Ovary (tissue), 10 donors: ENCODE measurements at places on chromosomes 16 and 17.

GRCh38 chr16:81841722-81842121 is 62.6 kb downstream of the PLCG2 start:
- no peaks in the 10 kb centered on the region for H3K4me1 ChIP-seq
- no peak for DNase-seq
- H3K36me3 ChIP-seq = no peaks in the 10 kb centered on the region
- no peaks in the 10 kb centered on the region for H3K27me3 ChIP-seq

- peaks cover 12% of the 10 kb centered on the region for H3K4me1 ChIP-seq
- H3K4me3 ChIP-seq = no peak overlapping the region
- peak overlapping the region; percentile 42 for H3K27ac ChIP-seq
- DNase-seq = no peak
- H3K36me3 ChIP-seq = no peaks in the 10 kb centered on the region
These were observed 138.8 kb downstream of the CCDC182 start for GRCh38 chr17:57606111-57606875.

GRCh38 chr16:50607970-50608557 is 59.9 kb downstream of the NKD1 start:
- H3K4me3 ChIP-seq = no peak overlapping the region
- DNase-seq = no peak
- H3K36me3 ChIP-seq = no peaks in the 10 kb centered on the region
- no peaks in the 10 kb centered on the region for H3K27me3 ChIP-seq

DNA sequence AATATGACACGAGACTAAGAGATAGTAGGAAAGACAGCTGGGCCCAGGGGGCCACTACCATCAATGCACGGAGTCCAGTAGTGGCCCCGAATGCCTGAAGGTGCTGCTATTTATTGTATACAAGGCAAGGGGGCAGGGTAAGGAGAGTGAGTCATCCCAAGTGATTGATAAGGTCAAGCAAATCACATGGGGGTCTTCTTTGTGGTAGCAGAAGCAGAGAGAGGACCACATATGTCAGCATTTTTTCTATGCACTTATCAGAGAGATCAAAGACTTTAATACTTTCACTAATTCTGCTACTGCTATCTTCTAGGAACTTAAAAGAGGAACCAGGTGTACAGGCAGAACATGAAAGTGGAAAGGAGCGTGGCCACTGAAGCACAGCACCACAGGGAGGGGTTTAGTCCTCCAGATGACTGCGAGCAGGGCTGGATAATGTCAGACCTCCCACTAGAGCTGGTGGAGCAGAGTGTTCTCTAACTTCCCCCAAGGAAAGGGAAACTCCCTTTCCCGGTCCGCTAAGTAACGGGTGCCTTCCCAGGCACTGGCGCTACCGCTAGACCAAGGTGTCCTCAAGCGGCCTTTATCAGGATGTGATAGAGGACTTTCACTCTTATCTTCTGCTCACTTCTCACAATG is 26.4 kb upstream of the ARL4D start:
- no peak overlapping the region for H3K4me3 ChIP-seq
- peak; percentile 76 for DNase-seq
- no peaks in the 10 kb centered on the region for H3K27me3 ChIP-seq

DNA sequence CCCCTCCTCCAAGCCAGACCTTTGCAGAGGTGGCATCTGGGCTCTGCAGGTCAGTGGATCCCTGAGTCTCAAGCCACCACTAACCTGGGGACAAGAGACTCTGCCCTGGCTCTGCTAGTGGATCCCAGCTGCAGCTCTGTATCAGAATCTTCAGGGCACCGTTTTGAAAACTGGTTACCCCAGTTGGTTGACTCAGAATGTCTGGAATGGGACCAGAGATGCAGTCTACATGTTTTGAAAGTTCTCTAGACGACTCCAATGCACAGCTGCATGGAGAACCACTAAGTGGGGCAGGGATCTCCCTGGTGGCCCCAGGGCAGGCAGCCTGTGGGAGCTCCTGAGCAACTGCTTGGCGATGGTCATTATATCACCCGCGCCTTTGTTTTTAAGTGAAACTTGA is 34.1 kb upstream of the ADORA2B start:
- no peaks in the 10 kb centered on the region for H3K4me1 ChIP-seq
- no peaks in the 10 kb centered on the region for H3K27me3 ChIP-seq
- DNase-seq = no peak
- no peak overlapping the region for H3K4me3 ChIP-seq
- H3K36me3 ChIP-seq = no peaks in the 10 kb centered on the region

GRCh38 chr17:36740157-36740556 is 138.8 kb downstream of the MRM1 start:
- H3K27me3 ChIP-seq = no peaks in the 10 kb centered on the region
- no peak overlapping the region for H3K4me3 ChIP-seq
- DNase-seq = no peak
- no peak overlapping the region for H3K27ac ChIP-seq
- no peaks in the 10 kb centered on the region for H3K4me1 ChIP-seq
- H3K36me3 ChIP-seq = no peaks in the 10 kb centered on the region

DNA sequence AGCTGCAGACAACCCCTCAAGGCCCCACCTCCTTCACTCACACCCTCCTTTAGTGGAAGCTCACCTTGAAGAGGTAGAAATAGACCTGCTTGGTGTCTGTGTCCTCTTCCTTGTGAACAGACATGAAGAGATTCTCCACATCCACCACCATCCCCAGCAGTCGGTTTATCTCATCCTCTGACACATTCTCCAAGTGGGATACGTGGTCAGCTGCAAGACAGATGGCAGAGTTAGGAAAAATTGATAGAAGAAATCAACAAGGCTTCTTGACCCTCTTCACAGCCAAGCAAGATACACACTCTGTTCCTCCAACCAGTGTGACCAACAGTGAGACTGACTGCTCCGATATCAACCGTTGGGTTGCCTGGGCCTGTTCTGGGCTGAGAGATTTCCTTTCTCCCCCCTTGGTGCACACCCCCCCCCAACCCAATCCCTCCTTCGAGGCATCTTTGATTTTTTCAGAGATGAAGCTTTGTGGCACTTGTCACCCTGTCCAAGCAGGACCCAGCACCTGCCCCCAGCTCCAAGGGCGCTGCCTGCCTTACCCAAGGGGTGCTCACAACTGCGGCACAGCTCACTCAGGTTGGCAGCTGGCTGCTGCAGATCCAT is 902 bp downstream of the KAT2A start:
- DNase-seq = no peak
- peaks cover 5% of the 10 kb centered on the region for H3K4me1 ChIP-seq
- no peaks in the 10 kb centered on the region for H3K27me3 ChIP-seq
- no peaks in the 10 kb centered on the region for H3K36me3 ChIP-seq

- H3K27me3 ChIP-seq = no peaks in the 10 kb centered on the region
- H3K36me3 ChIP-seq = no peaks in the 10 kb centered on the region
- no peaks in the 10 kb centered on the region for H3K4me1 ChIP-seq
- H3K4me3 ChIP-seq = no peak overlapping the region
- H3K27ac ChIP-seq = no peak overlapping the region
- no peak for DNase-seq
These were observed 17.1 kb downstream of the UNC45B start for GRCh38 chr17:35164716-35165115.

DNA sequence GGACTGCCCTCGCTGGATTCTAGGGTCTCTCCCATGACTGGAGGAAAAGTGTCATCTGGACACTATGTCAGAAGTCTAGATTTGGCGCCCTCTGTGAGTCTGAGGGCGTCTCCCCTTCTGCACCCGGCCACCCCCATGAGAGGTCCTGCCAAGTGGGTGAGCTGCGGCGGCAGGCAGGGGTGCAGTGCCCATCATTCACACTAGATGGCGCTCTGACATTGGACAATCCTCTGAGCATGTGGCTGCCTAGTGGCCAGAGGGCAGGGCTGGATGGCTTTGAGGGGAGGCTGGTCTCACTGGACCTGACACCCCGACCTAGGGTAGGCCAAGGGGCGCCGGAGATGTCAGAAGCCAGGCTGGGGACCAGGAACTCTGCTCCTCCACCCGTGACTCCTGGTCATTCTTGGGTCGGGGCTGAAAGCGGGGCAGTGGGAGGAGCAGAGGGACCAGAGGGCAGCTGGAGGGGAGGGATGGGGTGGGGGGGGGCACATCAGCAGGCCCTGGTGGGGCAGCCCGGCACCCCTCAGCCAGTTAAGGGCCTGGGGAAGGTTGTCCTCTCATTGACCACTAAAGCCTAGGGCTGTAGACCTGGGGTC is 28.0 kb downstream of the MRM1 start:
- H3K36me3 ChIP-seq = no peaks in the 10 kb centered on the region
- H3K27me3 ChIP-seq = no peaks in the 10 kb centered on the region
- no peak overlapping the region for H3K27ac ChIP-seq
- no peaks in the 10 kb centered on the region for H3K4me1 ChIP-seq

DNA sequence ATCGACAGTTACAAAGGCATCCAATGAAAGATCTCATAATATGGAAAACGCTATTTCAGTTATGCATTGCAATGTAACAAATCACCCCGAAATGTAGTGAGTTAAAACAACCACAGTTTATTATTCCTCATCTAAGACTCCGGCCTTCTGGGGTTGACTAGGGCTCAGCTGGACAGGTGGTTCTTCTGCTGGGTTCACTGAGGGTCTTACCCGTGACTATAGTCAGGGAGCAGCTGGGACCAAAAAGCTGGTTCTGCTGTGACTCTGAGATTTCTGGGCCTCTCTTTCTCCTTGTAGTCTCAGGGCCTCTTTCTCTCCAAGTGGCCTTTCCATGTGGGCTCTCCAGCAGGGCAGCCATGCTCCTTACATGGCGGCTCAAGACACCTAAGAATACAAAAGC is 196.0 kb downstream of the IRX3 start:
- H3K4me1 ChIP-seq = no peaks in the 10 kb centered on the region
- H3K27me3 ChIP-seq = no peaks in the 10 kb centered on the region
- no peaks in the 10 kb centered on the region for H3K36me3 ChIP-seq
- no peak for DNase-seq

DNA sequence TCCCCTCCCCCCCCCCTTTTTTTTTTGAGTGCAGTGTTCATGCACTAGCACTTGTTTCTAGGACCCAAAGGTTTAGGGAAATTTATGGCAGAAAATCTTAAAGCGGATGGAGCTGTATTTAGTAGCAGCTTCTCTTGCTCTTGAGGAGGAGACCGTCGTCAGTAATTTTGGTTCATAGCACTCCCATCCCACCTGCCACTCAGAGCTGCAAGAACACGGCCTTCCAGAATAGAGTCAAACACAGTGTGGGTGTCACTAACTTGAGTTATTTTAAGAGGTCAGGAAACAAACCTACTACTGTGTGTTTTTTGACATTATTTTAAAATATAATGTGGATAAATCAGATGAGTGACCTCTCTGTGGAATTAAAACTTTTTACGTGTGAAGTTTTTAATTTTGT is 37.3 kb downstream of the SEC14L1 start:
- H3K27ac ChIP-seq = no peak overlapping the region
- no peaks in the 10 kb centered on the region for H3K27me3 ChIP-seq
- H3K4me1 ChIP-seq = peaks cover 2% of the 10 kb centered on the region

DNA sequence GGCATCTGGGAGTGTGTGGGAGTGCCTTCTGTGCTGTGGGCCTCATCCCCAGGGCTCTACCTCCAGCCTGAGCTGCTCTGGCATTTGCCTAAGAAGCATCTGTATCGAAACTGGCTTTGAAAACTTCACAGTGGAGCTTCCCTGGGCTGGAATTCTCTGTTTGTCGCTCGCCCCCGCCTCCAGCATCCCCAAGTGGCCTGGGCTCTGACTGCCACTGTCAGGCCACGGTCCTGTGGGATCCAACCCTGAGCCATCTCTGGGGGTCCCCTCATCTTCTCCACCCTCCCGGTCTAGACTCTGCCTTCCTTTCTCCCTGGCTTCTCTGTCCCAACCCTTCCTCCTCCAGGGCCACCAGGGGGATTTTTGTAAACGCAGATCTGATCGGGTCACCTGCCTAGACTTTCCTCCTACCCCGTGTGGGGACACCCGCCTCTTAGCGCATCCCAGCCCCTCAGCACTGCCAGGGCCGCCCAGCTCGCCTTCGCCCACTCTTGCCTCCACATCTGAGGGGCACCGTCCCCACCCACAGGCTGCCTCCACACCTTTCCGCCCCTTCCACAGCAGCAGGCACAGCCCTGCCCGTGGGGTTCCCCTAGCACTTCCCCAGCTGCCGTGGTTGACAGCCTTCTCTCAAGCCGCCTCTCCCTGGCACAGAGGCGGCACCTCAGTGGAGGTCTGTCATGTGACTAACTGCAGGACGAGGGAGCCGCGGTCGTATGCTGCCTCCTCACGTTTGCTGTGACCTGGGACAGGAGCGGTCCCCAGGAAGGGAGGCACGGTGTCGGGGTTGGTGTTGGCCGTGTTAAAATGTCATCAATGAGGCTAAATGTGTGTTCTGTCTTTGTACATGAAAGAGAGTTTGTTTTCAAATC is 12.0 kb downstream of the TBC1D24 start:
- H3K4me3 ChIP-seq = no peak overlapping the region
- no peaks in the 10 kb centered on the region for H3K36me3 ChIP-seq
- H3K4me1 ChIP-seq = peaks cover 14% of the 10 kb centered on the region
- no peak for DNase-seq
